Adrenal gland (tissue), 19 donors: ENCODE measurements at places on chromosomes 3 and 15.

GRCh38 chr3:58647381-58648141, 19.0 kb downstream of the FAM3D start:
- no peak for DNase-seq

GRCh38 chr3:156816091-156816793, 9.9 kb upstream of the LEKR1 start:
- peak; percentile 35 for DNase-seq

- DNase-seq = no peak
Measured at GRCh38 chr3:130849091-130849552, 44.8 kb upstream of the ATP2C1 start.

- no peak for DNase-seq
Measured at GRCh38 chr15:31930967-31931366, 99.3 kb upstream of the CHRNA7 start.
